ENCODE measurements at places on chromosomes 4 and X. TPM values are rescaled to one million over a fixed set of nuclear protein-coding genes. Genes with fewer than 3 reads are reported as not detected.

GRCh38 chr4:89582756-89583505, 254.0 kb downstream of the SNCA start:
- DNase-seq, result no peak

GRCh38 chr4:136526517-136526916, 1005.8 kb downstream of the PCDH18 start:
- DNase-seq, result no peak

DNA sequence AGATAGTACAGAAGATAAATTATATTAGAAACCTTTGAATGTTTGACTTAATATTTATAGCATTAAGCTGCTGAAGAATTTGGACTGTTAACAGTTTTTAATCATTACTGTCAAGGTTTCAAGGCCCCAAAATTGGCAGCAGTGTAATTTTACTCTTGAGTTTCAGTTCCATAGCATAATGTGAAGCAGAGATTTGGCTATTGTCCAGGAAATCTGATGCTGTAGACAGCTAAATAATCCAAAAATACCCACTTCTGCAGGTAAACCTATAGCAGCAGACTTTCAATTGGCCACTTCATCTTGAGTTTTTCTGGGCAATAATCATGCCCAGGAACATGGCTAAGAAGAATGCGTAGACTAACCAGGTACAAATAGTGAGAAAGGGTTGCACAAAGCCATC, 85.0 kb downstream of the RCHY1 start:
- DNase-seq, result no peak

GRCh38 chr4:9804918-9805317, 23.5 kb downstream of the DRD5 start:
- no peak for DNase-seq

- peak; percentile 48 for DNase-seq
Observed at GRCh38 chr4:23818097-23818885, 71.6 kb downstream of the PPARGC1A start.

- DNase-seq, result no peak
Observed at GRCh38 chr4:184252136-184253071, 34.7 kb upstream of the ENPP6 start.

GRCh38 chrX:9420275-9421265, 44.3 kb upstream of the TBL1X start:
- DNase-seq, result peak; percentile 17

GRCh38 chr4:34731070-34731469, 1513.2 kb downstream of the ARAP2 start:
- DNase-seq, result no peak

DNA sequence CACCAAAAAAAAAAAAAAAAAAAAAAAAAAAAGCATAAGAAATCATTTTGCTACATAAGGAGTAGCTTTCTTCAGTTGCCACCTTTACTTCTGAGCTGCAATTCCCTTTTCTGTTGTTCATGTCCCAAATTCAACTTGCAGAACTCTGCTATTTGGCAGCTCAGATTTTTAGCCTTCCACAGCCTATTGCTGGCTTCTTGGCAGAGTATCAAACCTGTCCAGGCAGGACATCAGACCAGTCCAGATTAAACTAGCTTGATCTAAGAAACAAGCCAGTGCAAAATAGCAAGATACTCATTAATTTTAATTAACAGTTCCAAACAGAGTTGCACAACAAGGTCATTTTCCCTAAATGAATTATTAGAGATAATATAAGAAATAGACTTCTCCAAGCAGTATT, 123.6 kb upstream of the NR3C2 start:
- no peak for DNase-seq

DNA sequence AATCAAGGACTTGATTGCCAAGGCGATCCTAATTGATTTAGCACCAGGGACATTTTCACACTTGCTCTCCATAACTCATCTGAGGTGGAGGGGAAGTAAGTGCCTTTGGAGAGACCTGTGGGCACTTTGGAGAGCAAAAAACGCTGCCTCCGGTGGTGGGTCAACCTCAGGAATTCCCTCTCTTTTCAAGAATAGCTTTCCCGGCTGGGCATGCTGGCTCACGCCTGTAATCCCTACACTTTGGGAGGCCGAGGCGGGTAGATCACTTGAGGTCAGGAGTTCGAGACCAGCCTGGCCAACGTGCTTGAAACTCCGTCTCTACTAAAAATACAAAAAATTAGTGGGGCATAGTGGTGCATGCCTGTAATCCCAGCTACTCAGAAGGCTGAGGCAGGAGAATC, 49.2 kb downstream of the PRPS1 start:
- peak; percentile 54 for DNase-seq

DNA sequence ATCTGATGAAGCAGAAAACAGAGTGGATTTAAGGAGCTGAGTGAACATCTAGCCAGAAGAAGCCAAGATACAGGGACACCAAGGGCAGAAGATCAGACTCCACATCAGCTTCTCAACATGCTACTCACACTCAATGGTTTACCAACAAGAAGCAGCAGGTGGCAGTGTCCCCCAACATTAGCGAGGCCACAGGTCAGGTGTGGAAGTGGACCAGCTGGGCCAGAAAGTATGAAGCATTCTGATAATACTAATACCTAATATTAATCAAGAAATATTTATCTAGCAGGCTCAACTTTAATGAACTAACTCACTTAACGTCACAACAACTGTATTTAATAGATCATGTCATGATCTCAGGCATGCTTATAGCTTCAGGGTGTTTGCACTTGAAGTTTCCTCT, 73.4 kb upstream of the TTC29 start:
- peak; percentile 77 for DNase-seq

GRCh38 chrX:15072880-15073279, 197.0 kb downstream of the ASB9 start:
- DNase-seq, result no peak

GRCh38 chr4:3296651-3297050, 3.8 kb downstream of the RGS12 start:
- no peak for DNase-seq

DNA sequence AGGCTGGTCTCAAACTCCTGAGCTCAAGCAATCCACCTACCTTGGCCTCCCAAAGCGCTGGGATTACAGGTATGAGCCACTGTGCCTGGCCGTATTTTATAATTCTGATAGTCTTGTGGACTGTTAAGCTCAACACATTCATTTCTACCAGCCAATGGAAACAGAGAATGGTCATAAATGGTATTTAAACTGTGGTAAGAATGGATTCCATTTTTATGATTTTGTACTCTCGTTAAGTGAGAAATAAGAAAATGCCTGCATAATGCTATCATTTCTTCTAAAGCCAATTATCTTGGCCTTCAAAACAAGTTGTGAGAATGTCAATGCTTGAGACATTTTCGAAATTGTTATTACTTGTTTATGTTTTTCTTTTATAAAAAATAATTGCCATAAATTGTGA, 321.0 kb downstream of the IL15 start:
- DNase-seq, result no peak

DNA sequence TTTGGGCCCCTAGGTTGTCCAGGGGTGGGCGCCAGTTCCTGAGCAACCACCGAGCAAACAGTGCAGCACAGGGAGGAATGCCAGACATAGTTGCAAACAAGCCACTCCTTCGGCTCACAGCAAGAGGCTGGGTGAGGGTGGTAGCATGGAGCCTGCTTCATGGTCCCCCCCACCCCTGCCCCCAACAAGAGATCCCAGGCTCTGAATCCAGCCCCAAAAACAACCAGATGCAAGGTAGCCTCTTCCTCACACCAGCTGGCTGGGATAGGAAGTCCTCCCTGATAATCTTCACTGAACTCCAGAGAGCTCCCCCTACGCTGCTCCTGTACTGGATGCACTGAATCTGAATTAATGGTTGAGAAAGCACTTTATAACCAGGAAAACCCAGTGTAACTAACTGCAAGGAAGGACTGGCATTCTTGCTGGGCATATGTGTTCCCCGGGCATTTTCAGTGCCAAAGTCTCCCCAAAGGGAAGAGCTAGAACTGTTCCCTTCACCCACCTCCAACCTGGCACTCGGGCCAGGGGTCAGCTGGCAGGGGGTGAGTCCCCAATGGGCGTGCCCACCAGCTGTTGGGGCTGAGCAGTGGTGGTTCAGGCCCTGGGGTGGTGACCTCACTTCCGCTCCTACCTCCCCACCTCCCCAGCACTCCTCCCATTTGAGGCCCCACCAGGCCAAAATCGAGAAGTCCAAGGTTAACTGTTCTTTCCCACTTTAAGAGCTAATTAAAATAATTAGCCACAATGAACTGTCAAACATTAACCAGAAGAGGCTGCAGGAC, 1.5 kb downstream of the ELF4 start:
- DNase-seq, result no peak

- DNase-seq, result no peak
Observed at GRCh38 chrX:42739258-42739657, 38.7 kb downstream of the PPP1R2C start.

GRCh38 chrX:13966071-13966792, 63.5 kb downstream of the GEMIN8 start:
- DNase-seq, result peak; percentile 50

GRCh38 chr4:90458576-90458975, 331.4 kb downstream of the CCSER1 start:
- DNase-seq, result no peak

- DNase-seq, result no peak
Observed at GRCh38 chr4:112378858-112379257, 81.7 kb downstream of the ALPK1 start.

DNA sequence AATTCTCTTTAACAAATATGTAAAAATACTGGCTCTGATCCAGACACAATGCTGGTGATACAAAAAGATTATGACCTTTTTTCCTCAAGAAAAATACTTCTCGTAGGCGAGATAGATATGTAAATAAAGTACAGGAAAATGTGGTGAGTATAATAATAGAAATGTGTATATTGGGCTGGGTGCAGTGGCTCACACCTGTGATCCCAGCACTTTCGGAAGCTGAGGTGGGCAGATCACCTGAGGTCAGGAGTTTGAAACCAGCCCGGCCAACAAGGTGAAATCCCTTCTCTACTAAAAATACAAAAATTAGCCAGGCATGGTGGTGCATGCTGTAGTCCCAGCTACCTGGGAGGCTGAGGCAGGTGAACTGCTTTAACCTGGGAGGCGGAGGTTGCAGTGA, 55.0 kb downstream of the MRPL1 start:
- no peak for DNase-seq

DNA sequence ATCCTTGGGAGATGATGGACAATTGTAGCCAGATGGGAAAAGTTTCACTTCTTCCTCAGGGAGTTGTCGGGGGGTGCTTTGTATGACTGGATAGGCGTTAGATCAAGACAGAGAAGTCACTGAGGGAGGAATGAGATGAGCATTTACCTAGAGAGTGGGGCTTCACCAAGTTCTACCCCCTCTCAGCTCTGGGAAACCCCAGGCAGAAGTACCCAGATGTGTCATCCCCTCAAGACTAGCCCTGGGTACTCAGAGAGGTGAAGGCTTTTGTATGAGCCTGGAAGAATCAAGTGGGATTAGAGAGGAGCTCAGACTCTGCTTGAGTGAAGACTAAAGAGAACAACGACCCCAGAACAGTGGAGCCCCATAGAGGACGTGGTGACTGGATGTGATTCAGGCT, 1.9 kb downstream of the MAGEB1 start:
- DNase-seq, result no peak

- DNase-seq, result peak; percentile 33
Observed at GRCh38 chr4:26330946-26331345, 10.1 kb downstream of the RBPJ start.

DNA sequence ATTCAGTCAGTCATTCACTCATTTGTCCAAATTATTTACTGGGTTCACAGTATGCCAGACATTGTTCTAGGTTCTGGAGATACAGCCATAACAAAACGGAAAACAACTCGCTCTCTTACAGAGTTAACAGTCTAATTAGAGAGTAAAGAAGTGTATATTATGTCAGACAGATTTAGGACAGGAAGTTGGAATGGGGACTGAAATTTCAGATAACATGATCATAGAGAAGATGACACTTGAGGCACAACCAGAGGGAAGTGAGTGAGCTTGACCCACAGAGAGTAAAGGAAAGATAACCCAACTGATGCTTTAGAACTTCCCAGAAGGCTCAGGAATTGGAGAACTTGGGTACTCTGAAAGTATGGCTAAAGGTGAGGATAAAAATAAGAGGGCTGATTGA, 139.4 kb downstream of the ZAR1 start:
- DNase-seq, result no peak

GRCh38 chrX:153671589-153672530, 1.8 kb downstream of the PNCK start:
- DNase-seq, result no peak

DNA sequence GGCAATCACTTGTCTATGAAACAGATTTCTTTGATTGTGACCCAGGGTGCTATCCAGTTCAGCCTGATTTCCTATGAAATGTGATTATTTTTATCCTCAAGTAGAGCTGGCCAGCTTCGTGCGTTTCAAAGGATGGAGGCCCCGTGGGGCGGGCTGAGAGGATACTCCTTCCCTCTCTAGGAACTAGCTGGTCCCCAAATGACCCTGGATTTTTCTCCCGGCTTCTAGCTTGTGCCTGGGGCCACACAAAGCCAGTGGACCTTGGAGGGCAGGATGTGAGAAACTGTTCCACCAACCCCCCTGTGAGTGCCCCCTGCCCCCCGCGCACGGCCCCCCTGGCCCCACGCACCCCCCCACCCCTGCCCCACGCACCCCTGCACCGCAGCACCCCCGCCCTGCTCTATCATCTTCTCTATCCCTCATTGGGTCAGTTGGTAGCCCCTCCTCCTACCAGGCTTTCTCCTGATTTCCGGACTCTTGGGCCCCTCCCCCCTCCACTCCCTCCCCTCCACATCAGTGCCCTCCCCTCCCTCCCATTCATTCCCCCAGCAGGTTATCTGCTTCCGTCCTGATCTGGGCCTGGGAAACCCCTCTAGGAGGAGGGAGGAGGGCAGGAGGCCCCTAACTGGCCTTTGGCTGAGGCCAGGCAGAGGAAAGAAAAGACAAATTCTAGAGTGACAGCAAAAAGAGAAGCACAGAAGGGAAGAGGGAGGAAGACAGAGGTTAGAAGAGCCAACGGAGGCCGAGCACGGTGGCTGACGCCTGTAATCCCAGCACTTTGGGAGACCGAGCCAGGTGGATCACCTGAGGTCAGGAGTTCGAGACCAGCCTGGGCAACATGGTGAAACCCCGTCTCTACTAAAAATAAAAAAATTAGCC, 3.3 kb downstream of the XPNPEP2 start:
- DNase-seq, result peak; percentile 26

- DNase-seq, result peak; percentile 3
Observed at GRCh38 chrX:113260474-113260873, 419.8 kb upstream of the AMOT start.

The RBM46 gene
- total RNA-seq, result 0.11 TPM

The CT47B1 gene
- total RNA-seq, result not detected

The SLIT2 gene
- 48.9 TPM for total RNA-seq

The CXCL11 gene
- total RNA-seq, result not detected

The HTRA3 gene
- total RNA-seq, result 15.7 TPM

The MTNR1A gene
- 0.60 TPM for total RNA-seq

The NHSL2 gene
- 5.9 TPM for total RNA-seq

The PABPC5 gene
- 10.3 TPM for total RNA-seq

The EXOC1L gene
- total RNA-seq, result not detected

The NLGN4X gene
- 6.9 TPM for total RNA-seq

The PROM1 gene
- total RNA-seq, result 4.9 TPM

The NEUROG2 gene
- 0.24 TPM for total RNA-seq

The SCRG1 gene
- 0.04 TPM for total RNA-seq

The NLGN3 gene
- 7.4 TPM for total RNA-seq

The FHDC1 gene
- 0.18 TPM for total RNA-seq

The DUSP21 gene
- not detected for total RNA-seq

The GBA3 gene
- not detected for total RNA-seq

The FAT1 gene
- 82.3 TPM for total RNA-seq

All from cardiac muscle cell (in vitro differentiated cells and primary cell).